ENCODE measurements at places on chromosomes 11 and 22.

GRCh38 chr22:40348025-40348658 is 1.8 kb downstream of the ADSL start:
- peak; percentile 73 for DNase-seq

DNA sequence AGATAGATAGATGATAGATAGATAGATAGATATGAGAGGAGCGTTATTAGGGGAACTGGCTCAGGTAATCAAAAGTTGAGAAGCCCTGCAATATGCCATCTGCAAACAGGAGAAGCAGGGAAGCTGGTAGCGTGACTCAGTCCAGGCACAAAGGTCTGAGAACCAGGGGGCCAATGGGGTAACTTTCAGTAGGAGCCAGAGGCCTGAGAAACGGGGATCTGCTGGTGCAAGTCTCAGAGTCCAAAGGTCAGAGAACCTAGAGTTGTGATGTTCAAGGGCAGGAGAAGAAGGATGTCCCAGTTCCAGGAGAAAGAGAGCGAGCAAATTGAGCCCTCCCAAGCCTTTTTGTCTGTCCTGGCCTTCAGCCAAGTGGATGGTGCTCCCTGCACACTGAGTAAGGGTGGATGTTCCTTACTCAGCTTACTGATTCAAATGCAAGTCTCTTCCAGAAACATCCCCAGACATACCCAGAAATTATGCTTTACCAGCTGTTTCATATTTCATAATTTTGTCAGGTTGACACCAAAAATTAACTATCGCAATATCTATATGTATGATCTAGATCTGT is 87.8 kb upstream of the SLC22A12 start:
- peak; percentile 50 for DNase-seq

GRCh38 chr11:62680825-62681240 is 2.0 kb upstream of the UBXN1 start:
- DNase-seq: peak; percentile 85

- no peak for DNase-seq
Observed at GRCh38 chr22:17133137-17133536, 12.0 kb upstream of the TMEM121B start.
